Non-pigmented ciliary epithelial cell (primary cell): ENCODE measurements at places on chromosomes 2 and 18.

DNA sequence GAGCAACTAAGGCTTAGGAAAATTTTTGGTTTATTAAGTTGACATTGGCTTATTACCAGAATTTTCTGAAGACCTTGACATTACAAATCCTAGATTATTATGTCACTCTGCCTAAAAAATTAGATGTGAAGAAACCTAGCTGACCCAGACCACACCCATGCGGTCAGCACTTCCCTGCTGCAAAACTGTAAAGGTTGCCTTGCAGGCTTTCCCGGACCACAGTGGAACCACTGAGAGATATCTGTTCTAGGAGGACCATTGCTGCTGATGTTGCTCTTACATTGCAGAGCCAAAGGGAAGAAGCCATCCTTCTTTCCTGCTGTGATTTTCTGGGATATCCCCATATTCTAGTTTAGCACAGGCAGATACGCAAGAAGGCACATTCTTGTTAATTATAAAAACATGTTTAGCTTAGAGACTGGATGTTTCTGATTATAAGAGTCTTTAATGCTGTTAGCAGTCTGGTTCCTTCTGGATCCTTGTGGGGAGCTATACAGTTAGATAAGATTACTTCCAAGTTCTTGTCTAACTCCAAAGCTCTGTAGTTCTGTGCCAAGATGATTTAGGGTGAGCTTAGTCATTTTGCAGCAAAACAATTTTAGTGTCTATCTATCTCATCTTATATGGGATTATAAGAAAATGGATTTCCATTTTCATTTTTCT, 70.2 kb downstream of the AOX1 start:
- no peak for DNase-seq

GRCh38 chr2:148063633-148064032, 42.7 kb downstream of the MBD5 start:
- DNase-seq, result no peak

GRCh38 chr2:109467701-109468100, 146.1 kb downstream of the SEPTIN10 start:
- DNase-seq, result no peak

- DNase-seq, result no peak
Observed at GRCh38 chr2:179262077-179262660, 2.5 kb downstream of the SESTD1 start.

DNA sequence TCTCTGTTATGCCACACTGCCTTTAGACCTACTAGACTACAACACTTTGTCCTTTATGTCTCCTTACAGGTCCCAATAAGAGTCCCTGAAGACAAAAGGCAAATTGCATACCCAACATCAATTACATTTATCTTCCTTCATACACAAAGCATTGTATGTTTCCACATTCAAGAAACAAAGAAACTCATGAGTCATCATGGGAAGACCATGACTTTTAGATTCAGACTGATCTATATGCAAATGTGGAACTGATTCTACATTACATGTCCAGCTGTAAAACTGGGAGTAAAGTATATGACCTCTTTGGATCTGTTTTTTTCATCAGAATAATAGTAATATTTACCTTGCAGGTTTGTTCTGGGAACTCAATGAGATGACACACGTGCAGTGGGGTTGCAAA, 25.2 kb upstream of the HNMT start:
- no peak for DNase-seq

DNA sequence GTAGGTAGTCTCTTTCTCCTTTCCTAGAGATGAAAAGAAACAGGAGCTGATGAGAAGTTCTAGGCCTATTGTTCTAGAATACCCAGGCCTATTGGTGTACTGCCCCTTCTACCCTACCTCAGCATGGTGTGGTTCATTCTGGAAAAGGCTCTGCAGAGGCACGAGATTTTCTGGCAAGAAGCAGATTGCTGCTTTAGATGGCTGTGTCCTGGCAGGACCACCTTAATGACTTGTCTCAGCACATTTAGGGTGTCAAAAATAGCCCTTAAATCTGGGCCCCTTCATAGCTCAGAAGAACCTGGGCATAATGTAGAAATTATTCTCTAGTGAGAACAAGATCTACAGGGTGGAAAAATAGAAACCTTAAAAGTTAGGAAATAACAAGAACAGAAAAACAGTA, 87.9 kb downstream of the BCL2L11 start:
- DNase-seq, result no peak

DNA sequence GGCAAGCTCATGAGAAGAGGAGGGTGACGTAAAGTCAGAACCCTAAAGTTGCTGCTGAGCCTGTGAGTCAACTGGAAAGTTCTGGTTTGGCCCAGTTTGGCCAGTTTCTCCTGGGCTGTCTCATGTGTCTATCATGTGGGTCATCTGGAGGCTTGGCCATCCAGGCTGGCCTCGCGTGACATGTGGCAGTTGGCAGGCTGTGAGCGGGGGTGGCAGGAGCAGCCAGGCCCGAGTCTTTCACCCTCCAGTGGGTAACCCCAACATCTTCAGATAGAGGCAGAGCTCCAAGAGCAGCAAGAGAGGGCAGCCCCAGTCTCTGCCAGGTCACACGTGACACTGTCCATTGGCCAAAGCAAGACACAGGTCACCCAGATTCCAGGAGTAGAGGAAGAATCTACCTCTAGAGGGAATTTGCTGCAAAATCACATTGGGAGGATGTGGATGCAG, 51.5 kb downstream of the FHOD3 start:
- DNase-seq, result no peak

DNA sequence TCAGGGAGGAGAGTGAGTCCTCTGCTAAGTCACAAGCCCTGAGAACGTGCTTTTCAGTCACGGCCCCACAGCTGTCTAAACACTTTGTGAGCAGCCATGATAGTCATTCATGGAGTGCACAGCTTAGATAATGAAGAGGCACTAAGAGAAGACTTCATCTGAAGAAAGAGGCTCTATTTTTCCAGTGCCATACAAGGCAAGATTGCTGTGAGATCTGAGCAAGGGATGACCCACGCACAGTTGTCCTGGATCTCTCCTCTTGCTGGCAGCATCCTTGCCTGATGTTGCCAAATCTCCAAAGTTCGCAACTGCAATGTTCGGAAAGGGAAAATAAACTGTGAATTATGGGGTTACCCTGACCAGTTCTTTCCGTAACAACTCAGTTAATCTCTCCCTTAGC, 418.7 kb downstream of the MEIS1 start:
- no peak for DNase-seq

GRCh38 chr2:11564816-11565567, 31.1 kb downstream of the GREB1 start:
- DNase-seq, result no peak

GRCh38 chr2:202418511-202418910, 42.4 kb downstream of the BMPR2 start:
- no peak for DNase-seq

GRCh38 chr2:154455866-154456265, 242.6 kb upstream of the KCNJ3 start:
- DNase-seq, result no peak

DNA sequence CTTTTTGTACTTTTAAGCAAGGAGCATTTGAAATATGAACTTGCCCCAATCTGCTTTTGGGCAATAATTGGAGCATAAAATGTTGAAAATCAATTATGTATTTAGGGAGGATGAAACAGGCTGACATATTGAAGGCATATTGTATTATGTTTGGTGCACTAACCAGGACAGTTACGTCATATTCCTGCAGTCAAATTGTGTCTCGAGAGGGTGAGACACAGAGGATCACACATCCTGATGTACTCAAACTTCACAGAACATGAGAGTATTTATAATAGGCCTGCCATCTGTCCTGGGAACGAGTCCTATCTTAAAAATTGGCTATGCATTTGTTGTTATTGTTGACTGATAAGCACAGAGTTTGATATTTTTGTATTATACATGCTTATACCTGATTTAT, 44.7 kb downstream of the TANC1 start:
- no peak for DNase-seq

DNA sequence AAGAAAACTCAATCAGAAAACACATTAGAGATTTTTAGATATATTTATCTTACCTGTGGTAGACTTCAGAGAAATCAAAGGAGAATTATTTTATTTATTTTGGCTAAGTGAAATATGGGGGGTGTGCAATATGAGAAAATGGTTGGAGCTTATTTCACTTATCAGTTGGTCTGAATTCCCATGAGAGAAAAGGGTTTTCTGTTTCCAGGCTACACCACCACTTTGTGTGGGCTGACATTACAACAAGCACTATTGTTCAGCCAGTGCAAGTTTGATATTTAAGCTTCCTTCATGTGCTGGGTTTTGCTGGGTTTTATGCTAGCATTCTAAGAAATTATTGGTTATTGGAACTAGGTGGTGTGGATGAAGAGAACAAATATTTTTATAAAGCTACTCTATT, 33.5 kb downstream of the RMND5A start:
- DNase-seq, result no peak

DNA sequence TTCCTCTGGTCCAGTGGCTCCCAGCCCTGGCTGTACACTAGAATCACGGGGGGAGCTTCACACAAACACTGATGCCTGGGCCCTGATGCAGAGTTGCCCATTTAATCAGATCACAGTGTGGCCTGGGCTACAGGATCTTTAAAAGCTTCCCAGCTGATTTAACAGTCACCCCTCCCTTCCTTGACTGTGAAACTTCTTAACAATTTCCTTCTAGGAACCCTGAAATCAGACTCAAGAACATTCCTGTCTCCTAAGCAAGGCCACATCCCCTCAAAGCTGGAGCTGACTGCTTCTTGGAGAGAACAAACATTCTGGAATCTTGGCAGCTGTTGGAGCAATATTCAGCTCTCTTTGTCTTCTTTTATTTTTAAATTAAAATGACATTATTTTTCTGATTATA, 88.7 kb downstream of the ADD2 start:
- DNase-seq, result no peak

GRCh38 chr2:238239543-238239862, 335 bp downstream of the HES6 start:
- DNase-seq, result no peak

DNA sequence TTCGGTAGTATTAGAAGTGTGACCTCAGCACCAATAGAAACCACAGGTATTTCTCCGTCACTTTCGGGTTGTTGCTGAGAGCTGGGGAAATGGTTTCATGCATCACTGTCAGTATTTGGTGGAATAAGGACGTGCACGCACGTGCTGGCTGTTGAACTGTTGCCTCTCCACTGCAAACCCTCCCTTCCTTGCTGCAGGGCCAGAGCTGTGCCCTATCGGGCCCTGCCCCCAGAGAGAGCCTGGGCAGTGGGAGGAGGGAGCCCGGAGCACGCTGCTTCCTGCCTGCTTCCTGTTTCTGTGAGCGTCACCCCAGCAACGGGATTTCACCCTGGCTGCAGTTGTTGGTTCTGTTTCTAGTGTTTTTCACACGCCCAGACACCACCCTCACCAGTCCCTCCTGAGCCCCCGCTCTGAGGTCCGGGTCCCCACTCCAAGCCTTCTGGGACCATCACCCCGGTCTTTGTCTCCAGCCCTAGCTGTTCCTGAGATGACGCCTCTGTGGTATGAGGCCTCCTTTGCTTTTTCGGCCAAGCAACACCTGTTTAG, 47.4 kb downstream of the LRRFIP1 start:
- DNase-seq, result no peak

DNA sequence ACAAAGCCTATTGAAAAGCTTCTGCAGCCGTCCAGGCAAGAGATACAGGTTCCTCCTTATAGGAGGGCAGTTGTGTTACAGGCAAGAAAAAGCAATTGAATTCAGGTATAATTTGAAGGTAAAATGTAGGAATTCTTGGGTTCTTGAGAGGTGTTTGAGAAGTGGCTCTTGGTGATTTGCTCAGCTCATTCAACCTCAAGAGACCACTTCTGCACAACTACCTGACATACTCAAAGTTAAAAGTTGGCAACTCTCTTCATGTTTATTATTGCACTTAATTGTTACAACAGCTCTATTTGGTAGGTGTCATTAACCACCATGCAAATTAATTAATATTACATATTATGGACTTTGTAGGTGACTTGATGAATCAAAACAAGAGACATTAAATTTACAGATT, 753.2 kb downstream of the ADCYAP1 start:
- DNase-seq, result no peak

DNA sequence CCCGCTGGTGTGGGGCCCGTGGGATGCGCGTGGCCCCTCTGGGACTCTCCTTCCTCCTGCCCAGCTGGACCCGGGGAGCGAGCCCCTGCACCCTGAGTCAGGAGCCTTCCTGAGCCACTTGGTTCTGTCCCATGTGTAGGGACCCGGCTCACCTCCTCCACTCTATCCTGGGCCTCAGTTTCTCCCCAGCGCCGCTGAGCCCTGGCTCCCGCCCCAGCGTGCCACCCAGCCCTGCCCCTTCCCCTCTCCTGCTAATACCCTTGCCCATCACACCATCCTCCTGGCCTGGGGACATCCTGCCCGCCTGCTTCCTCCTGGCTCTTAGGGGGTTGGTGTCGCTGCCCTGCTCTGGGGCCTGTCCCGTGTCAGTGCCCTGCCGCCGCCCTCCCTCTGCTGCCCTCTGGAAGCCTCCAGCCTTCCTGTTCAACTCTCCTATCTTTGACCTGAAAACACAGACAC, 24.8 kb downstream of the GPC1 start:
- no peak for DNase-seq

GRCh38 chr2:118844261-118845004, 3.0 kb downstream of the EN1 start:
- no peak for DNase-seq

DNA sequence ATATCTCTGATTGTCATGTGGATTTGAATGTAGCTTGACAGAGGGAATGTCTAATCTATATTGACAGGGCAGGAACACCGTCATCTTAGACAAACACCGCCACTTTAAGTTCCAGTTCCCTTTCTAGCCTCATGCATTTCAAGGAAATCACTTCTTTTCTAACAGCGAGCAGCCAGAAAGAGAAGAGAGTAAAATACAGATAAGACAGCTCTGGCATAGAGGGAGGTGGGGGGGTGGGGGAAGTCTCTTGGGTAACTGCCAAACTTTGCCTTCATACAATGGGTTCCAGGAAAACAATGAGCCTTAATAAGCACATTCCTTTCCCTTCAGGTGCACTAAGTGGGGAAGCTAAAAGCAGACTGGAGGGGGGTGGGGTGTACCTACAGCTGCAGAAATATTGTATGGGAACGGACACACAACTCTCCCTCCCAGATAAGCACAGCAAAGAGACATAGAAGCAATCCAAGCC, 37.2 kb downstream of the CASP10 start:
- DNase-seq, result no peak

- DNase-seq, result no peak
Observed at GRCh38 chr2:134021830-134022524, 231.9 kb upstream of the MGAT5 start.

- no peak for DNase-seq
Observed at GRCh38 chr18:50832754-50833153, 12.9 kb upstream of the MRO start.

DNA sequence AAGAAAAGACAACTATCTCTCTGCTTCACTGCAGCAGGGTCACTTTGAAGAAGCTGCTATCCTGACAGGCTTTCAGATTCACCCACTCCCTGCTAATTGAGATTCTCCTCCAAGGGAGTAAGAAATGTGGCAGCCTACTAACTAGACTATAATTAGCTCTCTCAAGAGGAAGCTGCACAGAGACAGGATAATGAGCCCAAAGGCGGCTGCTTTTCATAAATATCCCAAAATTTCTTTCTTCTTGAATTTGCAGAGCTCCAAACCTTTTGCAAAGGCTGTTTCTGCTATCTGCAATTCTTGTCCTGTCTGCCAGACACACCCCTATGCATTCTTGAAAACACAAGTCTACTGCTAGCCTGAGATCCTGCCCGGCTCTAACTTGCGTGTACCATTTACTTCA, 54.0 kb upstream of the RNU4ATAC start:
- no peak for DNase-seq

- no peak for DNase-seq
Observed at GRCh38 chr2:43058726-43059110, 167.7 kb downstream of the ZFP36L2 start.

- DNase-seq, result no peak
Observed at GRCh38 chr2:159516241-159516758, 100.0 kb downstream of the BAZ2B start.
